ENCODE measurements at places on chromosomes 13 and 19.

GRCh38 chr13:53324656-53325055 is 296.0 kb downstream of the OLFM4 start:
- H3K4me3 ChIP-seq, result no peak overlapping the region
- H3K36me3 ChIP-seq, result no peaks in the 10 kb centered on the region
- no peaks in the 10 kb centered on the region for H3K27me3 ChIP-seq
- H3K27ac ChIP-seq, result no peak overlapping the region
- no peaks in the 10 kb centered on the region for H3K4me1 ChIP-seq
- no peak for DNase-seq

- H3K4me3 ChIP-seq, result no peak overlapping the region
- H3K36me3 ChIP-seq, result peaks cover 5% of the 10 kb centered on the region
- no peak for DNase-seq
- H3K4me1 ChIP-seq, result peaks cover 7% of the 10 kb centered on the region
These were observed 134.3 kb downstream of the STK24 start for GRCh38 chr13:98442391-98443230.

DNA sequence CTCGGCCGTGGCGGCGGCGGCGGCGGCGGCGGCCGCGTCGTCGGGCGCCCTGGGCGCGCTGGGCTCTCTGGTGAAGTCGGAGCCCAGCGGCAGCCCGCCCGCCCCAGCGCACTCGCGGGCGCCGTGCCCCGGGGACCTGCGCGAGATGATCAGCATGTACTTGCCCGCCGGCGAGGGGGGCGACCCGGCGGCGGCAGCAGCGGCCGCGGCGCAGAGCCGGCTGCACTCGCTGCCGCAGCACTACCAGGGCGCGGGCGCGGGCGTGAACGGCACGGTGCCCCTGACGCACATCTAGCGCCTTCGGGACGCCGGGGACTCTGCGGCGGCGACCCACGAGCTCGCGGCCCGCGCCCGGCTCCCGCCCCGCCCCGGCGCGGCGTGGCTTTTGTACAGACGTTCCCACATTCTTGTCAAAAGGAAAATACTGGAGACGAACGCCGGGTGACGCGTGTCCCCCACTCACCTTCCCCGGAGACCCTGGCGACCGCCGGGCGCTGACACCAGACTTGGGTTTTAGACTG is 1.7 kb downstream of the SOX1 start:
- peak overlapping the region; percentile 83 for H3K27ac ChIP-seq
- no peak for DNase-seq
- peaks cover 5% of the 10 kb centered on the region for H3K36me3 ChIP-seq
- H3K4me3 ChIP-seq, result no peak overlapping the region

DNA sequence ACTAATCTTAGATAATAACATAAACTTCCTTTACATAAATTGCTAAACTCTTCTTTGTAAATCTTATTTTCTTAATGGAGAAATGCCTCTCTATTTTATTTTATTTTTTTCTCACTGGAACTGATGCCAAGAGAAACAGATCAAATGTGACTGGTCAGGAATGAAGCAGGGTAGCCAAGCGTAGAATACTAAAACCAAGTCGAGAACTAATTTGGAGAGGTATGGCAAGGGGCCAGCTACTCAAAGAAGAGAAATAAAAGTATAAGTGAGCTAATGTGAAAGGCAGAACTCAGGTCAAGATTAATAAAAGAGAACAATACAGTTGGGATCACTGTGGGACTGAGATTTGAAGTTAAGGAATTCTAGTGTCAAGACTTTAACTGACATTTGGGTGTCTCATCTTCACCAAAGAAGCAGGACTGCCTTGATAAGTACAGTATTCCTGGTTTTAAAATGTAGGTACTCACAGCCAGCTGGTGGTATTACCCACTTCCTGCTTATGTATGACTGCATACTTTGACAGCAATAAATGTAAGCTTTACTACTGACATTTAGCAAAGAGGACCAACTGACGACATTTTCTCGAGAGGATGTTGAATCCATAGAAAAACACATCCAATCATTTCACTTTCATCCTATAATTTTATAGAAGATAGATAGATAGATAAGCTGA is 1192.2 kb downstream of the EFNB2 start:
- H3K4me1 ChIP-seq, result no peaks in the 10 kb centered on the region
- no peak overlapping the region for H3K27ac ChIP-seq
- no peaks in the 10 kb centered on the region for H3K27me3 ChIP-seq
- DNase-seq, result no peak
- no peaks in the 10 kb centered on the region for H3K36me3 ChIP-seq
- no peak overlapping the region for H3K4me3 ChIP-seq

DNA sequence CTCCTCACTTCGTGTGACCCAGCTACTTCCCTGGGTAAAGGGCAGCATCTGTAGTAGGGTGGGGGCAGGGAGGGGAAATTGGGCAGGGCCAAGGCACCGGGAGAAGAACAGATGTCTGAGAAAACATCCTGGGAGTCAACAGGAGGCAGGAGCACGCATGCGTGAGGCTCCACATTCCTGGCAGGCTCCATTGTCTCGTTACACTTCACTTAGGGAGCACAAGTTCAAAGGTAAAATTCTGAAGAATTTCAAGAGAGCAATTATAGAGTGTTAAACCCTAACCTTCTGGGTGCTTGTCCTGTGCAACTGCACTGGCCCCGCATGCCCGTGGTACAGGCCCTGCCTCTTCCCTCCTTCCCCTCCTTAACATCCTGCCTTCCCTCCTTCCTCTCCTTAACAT is 79.6 kb upstream of the POMP start:
- no peak overlapping the region for H3K4me3 ChIP-seq
- peaks cover 19% of the 10 kb centered on the region for H3K4me1 ChIP-seq
- H3K36me3 ChIP-seq, result peaks cover 2% of the 10 kb centered on the region
- H3K27ac ChIP-seq, result no peak overlapping the region

GRCh38 chr19:58218899-58219298 is 9.8 kb upstream of the ZNF544 start:
- peak; percentile 8 for DNase-seq
- H3K27ac ChIP-seq, result no peak overlapping the region
- peaks cover 7% of the 10 kb centered on the region for H3K36me3 ChIP-seq
- H3K4me1 ChIP-seq, result no peaks in the 10 kb centered on the region

DNA sequence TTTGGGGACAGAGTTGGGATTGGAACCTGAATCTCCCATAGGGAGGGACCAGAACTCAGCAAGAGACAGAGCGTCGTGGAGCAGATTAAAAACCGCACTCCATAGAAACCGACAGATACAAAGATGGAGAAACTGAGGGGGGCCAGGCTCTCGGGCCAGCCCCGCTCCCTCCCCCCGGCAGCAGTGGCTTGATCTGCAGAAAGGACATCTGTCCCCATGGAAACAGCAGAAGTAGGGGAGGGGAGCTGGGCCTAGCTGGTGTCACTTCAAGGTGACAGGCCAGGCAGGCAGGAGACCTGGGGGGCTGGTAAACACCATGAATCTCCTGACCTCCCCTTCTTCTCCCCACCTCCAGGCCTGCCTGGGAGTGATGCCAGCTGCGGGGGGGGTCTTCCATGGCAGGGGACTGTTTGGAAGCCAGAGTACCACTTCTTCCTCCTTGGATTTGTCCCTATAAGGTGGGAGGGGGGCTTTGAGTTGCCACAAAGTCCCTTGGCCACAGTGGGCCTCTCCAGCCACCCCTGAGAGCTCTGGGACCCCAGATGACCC is 10.9 kb downstream of the TMIGD2 start:
- DNase-seq, result no peak
- H3K4me3 ChIP-seq, result no peak overlapping the region
- no peaks in the 10 kb centered on the region for H3K4me1 ChIP-seq
- no peaks in the 10 kb centered on the region for H3K36me3 ChIP-seq
- no peaks in the 10 kb centered on the region for H3K27me3 ChIP-seq
- no peak overlapping the region for H3K27ac ChIP-seq

DNA sequence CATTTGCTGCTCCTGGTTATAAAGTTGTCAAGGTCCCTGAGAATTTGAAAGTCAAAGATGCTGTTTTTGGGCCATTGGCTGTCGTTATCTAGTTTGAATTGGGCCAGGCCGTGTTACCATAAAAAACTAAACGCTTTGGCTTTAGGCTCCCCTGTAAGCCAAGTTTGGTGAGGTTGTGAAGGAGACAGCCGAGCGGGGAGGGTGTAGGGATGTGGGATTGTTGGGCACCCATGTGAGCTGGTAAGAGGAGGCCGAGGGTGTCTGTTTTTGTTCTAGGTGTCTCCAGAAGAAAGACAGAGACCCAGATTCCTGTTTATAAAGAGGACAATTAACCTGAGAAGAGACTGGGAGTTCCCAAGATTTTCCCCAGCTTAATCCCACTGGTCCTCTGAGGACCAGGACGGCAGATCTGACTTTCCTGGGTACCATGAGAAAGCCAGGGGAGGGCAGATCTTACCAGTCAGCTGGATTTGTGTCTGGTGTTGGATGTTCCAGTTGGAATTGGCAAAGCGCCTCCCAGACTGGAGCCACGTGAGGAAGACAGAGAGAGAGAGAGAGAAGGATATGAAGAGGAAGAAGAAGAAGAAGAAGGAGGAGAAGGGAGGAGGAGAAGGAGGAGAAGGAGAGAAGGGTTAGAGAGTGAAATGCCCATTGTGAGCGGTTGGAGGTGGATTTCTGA is 25.1 kb downstream of the TMEM255B start:
- no peak overlapping the region for H3K4me3 ChIP-seq
- DNase-seq, result no peak
- no peak overlapping the region for H3K27ac ChIP-seq
- peaks cover 14% of the 10 kb centered on the region for H3K27me3 ChIP-seq

DNA sequence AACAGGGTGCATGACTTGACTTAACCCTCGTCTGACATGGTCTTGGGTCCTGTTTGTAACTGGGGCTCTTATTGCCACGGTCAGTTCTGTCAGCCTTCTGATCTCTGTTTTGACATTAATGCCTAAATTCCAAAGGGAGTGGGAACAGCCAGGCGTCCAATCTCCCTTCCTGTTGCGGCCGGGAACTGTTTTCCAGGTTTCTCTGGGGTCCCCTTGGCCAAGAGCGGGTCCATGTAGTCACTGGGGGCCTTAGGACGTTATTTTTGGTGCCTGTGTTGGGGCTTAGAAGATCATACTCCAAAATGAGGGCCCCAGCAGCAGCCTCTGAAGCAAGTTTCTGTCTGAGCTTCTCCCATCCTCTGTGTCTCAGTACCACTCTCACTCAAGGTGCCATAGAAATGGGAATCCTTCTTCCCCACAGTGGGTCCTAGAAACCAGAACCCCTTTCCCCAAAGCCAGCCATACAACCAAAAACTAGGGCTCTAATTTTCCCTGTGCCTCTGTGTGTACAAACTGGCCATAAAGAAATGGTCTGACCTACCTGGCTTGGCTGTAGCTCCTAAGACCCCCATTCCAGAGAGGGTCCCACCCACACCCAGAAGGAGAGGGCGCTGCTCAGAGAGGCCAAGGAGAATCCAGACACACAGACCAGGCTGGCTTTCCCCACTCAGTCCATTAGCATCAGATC is 50.4 kb downstream of the C13orf46 start:
- DNase-seq, result no peak
- peaks cover 6% of the 10 kb centered on the region for H3K27me3 ChIP-seq
- H3K4me1 ChIP-seq, result no peaks in the 10 kb centered on the region
- no peak overlapping the region for H3K4me3 ChIP-seq
- H3K36me3 ChIP-seq, result peaks cover 1% of the 10 kb centered on the region

DNA sequence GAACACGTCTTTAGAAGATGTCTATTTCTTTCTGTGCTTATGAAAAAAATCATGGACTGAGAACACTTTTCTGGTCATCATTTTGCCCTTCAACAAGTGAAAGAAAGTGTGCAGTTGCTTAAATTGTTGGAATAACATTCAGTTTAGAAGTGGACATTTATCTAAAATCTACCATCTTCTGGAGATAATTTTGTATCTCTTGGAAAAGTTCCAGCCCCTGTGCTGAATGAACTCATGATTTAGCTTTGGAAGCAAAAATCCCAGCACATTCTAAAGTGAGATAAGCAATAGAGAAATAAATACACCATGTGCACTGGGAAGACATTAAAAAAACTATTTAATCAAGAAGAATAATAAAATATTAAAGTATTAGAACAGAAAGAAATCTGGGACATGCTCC is 1420.8 kb upstream of the SLC10A2 start:
- no peaks in the 10 kb centered on the region for H3K27me3 ChIP-seq
- no peaks in the 10 kb centered on the region for H3K4me1 ChIP-seq
- H3K4me3 ChIP-seq, result no peak overlapping the region
- H3K36me3 ChIP-seq, result no peaks in the 10 kb centered on the region

DNA sequence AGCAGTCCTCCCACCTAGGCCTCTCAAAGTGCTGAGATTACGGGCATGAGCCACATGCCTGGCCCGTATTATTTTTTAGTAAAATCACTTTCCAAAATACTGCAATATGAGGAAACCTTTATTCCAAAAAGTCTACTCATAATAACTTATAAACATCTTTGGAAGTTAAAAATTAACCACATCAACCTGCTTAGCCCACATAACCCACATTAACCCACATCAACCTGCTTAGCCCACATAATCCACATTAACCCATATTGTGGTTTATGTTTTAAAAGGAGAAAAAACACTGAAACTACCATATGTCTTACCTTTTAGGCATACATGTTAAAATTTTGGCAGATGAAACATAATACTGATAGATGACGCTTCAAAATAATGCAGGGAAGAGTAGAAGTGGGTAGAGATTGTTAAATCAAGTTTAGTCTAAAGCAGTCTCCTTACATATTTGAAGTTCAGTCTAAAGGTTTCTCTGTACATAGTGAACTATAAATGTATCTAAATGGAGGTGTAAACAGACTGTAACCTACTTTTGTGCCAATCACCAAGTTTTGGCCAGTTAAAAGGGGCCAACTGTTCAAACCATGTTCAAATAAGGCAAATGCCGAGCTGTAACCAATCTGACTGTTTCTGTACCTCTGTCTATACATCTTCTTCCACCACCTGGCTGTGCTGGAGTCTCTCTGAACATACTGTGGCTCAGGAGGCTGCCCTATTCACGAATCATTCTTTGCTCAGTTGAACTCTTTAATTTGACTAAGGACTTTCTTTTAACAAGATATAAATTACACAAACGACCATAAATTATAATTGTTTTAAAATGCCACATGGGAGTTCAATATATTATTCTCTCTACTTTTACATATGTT is 14.5 kb downstream of the KPNA3 start:
- no peak for DNase-seq
- peaks cover 2% of the 10 kb centered on the region for H3K36me3 ChIP-seq
- no peaks in the 10 kb centered on the region for H3K27me3 ChIP-seq
- peaks cover 20% of the 10 kb centered on the region for H3K4me1 ChIP-seq
- no peak overlapping the region for H3K27ac ChIP-seq

GRCh38 chr19:18606281-18607225 is at the start of gene CRLF1:
Gene CRLF1, minus strand, starts transcription at chr19:18606799. Its CDS starts 143 bp downstream, at chr19:18606656.
- no peak within 1 kb of the TSS for H3K4me3 ChIP-seq
- no peak for DNase-seq
- no peak within 1 kb of the TSS for H3K27ac ChIP-seq
- no peaks in the 10 kb centered on the region for H3K36me3 ChIP-seq

DNA sequence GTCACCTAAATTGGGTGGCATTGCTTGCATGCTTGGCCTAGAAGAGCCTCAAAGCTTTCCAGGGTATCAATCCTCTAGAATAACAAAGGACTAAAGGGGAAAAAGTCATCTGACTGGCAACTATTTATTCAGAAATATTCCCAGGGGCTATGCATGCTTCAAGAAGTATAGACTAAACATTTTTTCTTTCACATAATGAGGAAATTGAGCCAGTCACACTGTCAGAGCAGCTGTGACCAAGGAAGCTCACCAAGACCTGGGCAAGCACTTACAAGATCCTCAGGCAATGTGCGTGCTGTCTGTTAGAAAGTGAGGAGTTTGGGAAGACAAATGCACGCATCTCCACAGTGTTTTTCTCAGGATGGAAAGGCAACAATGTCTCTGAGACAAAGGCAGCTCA is 747.2 kb downstream of the DIAPH3 start:
- H3K4me1 ChIP-seq, result no peaks in the 10 kb centered on the region
- H3K36me3 ChIP-seq, result no peaks in the 10 kb centered on the region
- no peak overlapping the region for H3K27ac ChIP-seq

Data from activated T-helper 1 cell treated with anti-CD3 and anti-CD28 coated beads, Interleukin-12 subunit alpha, Interleukin-12 subunit beta, Interleukin-2, Interleukin-4 antibody, amounts not matched to agents 30 ng/mL and 10 ng/mL and 1 ng/mL, durations not matched to agents 14 hours and 24 hours and 36 hours (primary cell).